Activated CD8-positive, alpha-beta memory T cell treated with anti-CD3 and anti-CD28 coated beads, Interleukin-2, amount 50 U/mL, for 48 hours (primary cell): ENCODE measurements at places on chromosomes 13 and 19.

DNA sequence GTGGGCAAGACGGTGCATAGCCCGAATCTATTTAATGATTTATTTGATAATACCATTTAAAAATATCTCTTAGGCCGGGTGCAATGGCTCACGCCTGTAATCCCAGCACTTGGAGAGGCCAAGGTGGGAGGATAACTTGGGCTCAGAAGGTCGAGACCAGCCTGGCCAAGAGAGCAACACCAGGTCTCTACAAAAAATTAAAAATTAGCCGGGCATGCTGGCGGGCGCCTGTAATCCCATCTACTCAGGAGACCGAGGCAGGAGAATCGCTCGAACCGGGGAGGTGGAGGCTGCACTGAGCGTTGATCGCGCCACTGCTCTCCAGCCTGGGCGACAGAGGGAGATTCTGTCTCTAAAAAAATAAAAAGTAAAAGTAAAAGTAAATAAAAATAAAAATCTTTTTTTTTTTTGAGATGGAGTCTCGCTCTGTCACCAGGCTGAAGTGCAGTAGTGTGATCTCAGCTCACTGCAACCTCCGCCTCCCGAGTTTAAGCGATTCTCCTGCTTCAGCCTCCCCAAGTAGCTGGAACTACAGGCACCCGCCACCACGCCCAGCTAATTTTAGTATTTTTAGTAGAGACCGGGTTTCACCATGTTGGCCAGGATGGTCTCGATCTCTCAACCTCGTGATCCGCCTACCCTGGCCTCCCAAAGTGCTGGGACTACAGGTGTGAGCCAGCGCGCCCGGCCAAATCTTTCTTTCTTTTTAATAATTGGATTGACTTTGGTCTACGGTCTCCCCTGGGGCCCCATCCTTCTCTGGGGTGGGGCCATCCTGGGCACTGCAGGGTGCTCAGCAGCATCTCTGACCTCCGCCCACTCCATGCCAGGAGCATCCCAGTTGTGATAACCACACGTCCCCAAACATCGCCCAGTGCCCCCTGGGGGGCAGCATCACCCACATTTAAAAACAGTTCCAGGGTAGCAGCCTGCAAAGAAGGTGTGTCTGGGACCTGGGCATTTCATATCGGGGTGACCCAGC, 90.7 kb downstream of the GNG7 start:
- no peak for DNase-seq

DNA sequence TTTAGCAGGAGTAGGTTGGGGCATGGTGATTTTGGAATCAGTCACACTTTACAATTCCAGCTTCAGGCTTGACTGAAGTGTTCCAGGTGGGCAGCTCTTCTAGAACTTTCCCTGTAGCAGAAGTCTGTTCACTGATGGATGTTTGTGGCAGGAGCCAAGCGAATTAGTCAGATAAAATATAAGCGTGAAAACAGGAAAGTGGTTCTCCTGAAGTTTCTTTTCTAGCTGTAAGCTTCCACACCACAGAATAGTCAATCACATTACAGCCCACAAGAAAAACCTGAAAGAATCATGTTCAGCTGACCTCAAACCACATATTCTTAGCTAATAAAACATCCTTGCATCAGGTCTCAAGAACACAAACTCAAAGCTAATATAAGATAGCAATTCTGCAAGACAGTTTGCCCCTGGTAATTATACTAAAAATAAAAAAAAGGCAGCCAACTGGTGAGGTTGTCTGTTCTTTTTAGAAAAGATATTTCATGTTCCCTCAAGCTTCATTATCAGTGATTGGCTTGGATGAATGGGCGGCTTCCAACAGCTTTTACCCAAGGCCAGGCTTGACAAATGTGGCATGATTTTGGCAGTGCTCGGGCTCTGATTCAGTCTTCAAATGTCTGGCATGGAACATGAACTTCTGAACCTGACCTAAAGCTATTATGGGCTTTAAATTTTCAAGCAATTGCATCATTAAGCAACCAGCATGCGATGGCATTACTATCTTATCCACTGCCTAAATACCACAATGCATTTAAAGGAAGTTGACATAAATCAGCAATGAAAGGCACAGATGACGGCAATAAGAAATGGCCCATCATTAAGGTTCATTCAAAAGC, 136.8 kb downstream of the DCLK1 start:
- no peak for DNase-seq

DNA sequence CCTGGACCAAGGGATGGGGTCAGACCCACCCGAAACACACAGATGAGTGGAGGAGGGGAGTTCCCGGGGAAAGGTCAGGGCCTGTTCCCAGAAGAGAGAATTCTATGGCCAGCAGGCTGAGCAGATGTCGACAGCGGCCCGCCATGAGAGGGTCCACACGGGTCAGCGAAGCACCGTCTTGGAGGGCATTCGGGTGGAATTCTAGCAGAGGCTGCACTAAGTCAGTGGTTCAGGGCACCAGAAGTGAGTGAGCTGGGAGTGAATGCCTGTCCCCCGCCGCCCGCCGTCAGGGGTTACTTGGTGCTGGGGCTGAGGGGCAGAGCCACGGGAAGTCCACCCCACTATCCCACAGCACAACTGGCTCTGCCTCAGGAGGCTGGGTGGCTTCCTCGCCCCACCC, 96.2 kb upstream of the VSTM2B start:
- no peak for DNase-seq

DNA sequence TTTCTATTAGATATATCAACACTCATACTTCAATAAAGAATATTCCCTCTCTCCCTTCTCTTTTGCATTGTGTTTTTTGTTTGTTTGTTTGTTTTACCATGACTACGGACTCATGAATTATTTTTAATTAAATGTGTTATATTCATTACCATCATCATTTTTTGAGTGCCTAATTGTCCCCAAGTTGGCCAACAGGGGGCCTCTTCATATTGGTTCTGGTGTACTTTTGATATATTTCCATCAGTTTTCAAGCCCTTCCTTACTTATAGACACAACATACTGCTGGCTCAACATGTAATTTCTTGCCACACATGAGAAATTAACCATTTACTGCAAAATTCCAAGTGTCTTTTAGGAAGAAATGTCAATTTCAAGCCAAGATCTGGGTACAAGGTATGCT, 54.5 kb upstream of the GPC6 start:
- DNase-seq: no peak

- DNase-seq: peak; percentile 28
Measured at GRCh38 chr19:35254341-35255297, 5.8 kb downstream of the LSR start.

- DNase-seq: no peak
Measured at GRCh38 chr19:6354098-6354674, 7.1 kb upstream of the CLPP start.

DNA sequence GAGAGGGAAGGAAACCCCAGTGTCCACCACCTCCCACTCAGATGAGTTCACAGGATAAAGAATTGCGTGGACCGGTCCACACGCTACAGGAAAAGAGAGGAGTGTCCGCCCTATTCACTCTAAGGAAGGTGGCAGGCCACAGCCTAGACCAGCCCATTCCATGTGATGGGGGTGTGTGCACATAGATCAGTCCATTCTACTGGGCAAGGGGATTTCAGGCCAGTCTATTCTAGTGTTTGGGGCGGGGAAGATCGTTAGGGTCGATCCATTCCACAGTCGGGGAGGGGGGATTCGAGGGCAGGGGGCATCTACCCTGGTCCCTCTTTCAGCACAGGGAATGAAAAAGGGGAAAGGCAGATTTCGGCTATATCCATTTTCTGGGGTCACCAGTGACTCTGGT, 7.8 kb downstream of the FIZ1 start:
- no peak for DNase-seq

- no peak for DNase-seq
Measured at GRCh38 chr13:57286511-57287098, 119.6 kb downstream of the PRR20E start.

DNA sequence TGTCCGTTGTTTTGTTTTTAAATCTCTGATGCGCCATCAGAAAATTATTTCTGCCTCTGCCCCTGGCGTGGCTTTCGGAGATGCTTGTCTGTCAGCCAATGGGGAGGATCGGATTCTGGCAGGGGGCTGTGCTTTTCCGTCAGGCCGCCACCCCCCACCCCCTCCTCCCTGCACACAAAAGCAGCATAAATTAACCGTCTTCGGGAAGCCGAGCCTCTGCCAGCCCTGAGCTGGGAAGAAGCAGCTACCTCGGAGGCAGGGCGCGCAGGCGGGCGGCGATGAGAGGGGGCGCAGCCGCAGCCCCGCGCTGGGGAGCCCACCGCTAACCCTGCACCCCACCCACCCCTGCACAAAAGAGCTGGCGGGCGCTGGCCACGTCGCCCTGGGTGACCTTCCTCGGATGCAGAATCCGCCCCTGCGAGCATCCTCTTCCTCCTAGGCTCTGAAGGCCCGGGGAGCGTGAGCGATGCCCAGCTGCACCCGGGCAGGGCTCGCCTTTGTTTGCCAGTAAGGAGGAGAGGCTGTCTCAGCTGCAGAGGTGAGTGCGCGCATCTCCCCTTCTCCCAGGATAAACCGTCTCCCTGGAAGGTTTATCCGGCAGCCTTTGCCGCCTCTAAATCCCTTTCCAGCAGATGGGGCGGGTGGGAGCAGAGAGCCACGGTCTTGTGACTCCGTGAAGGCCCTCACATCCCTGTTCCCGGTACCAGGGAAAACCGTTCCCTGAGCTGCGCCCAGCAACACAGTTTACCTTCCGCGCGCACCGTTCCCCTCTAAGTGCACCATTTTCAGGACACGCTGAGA, at the start of gene ATCAY:
Gene ATCAY (plus strand): TSS at position 215 of the 801 bp plus-strand sequence. CDS start 5,083 bp downstream, outside the sequence.
- no peak for DNase-seq

DNA sequence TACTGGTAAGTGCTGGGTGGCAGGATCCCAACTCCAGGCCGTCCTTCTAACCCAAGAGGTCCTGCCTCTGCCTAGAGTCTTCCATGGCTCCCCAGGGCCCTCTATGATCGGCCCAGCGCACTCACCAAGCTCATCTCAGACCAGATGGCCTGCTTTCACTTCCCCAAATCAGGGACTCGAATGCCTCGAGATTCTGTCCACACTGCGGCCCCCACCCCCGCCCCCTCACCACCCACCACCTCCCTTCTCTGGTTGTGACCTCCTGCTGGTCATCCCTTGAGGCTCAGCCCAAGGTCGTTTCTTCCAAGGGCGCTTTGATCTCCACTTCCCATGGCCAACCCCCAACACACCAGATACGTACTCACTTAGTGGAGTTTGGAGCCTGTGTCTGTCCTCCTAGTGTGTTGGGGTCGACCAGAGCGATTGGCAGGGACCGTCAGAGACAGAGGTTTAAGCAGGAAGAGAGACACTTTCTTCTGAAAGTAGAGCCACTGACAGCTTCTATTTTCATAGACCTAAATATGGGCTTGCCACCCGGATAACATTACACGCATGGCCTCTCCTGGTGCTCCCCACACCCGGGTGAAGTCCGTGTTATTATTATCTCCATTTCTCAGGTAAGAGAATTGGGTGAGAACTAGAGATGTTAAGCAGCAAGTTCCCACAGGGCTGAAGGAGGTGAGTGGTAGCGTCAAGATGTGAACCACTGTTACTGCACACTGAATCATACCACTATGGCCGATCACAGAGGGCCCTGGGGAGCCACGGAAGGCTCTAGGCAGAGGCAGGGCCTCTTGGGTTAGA, at the start of gene FCER2:
Gene FCER2 (minus strand): TSS at position 478 of the 804 bp plus-strand sequence. CDS start 2,371 bp downstream, outside the sequence.
- no peak for DNase-seq

GRCh38 chr13:69264362-69265334, 843.0 kb upstream of the ATXN8OS start:
- DNase-seq: no peak

GRCh38 chr19:2912306-2912705, 11.6 kb downstream of the ZNF57 start:
- DNase-seq: no peak

DNA sequence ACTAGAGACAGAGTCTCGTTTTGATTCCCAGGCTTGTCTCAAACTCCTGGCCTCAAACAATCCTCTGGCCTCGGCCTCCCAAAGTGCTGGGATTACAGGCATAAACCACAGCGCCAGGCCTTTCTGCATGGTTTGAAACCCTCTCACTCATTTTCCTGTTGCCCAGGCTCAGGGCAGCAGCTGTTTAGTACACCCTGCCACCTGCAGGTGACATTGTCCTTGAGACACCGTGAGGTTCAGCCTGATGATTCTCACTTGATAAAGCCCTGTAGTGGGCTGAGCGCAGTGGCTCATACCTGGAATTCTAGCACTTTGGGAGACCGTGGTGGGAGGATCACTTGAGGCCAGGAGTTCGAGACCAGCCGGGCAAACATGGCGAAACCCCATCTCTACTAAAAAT, 12.5 kb downstream of the IL12RB1 start:
- DNase-seq: no peak

- no peak for DNase-seq
Measured at GRCh38 chr19:14166999-14167575, 30.7 kb upstream of the ASF1B start.

DNA sequence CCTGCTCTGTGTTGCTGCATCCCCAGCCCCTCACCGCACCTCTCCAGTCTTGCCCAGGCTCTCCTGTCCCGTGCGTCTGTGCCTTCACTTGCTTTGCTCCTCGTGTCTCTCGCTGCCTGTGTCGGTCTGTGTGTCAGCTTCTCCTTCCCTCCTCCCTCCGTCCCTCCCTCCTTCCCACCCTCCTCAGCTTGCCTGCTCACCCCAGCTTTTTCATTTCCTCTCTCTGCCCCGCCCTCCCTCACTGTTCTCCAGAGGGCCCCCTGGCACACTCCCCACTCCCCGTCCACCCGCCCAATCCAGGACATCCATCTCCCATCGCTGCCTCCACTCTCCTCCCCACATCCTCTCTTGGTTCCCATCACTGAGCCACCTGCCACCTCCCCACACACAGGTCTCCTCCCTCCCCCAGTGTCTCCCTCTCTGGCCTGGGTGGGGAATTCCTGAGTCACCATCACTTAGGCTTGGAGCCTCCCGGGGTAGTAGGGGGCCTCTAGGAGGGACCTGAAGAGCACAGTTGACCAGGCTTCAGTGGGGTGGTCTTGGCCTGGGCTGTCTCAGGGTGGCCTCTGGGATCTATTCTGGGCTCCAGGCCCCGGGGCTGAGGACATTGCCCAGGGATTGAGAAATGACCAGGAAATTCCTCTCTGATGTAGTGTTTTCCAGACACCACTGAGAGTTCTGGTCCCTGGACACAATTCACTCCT, at the start of gene PTGIR:
Gene PTGIR (minus strand): TSS at position 132 of the 704 bp plus-strand sequence. CDS start 864 bp downstream, outside the sequence.
- peak; percentile 69 for DNase-seq

GRCh38 chr13:113869263-113869662, 5.4 kb upstream of the GAS6 start:
- DNase-seq: no peak

- no peak for DNase-seq
Measured at GRCh38 chr19:38030686-38031422, 123.8 kb downstream of the SIPA1L3 start.

DNA sequence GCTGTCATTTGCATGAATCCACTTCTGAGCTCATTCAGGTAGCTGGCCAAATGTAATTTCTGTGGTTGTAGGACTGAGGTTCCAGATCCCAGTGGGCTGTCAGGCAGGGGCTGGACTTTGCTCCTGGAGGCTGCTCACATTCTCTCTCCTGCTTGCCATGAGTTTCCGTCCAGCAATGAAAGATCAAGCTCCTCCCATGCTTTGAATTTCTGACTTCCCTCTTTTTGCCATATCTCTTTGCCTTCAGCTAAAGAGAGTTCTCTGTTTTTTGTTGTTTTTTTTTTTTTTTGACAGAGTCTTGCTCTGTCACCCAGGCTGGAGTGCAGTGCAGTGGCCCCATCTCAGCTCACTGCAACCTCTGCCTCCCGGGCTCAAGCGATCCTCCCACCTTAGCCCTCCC, 76.9 kb downstream of the ING1 start:
- DNase-seq: no peak
